GM03348 (cell line): ENCODE measurements at places on chromosomes 16 and 17.
A peak's percentile ranks its signal among the peaks of the same experiment; 100 is the strongest.

DNA sequence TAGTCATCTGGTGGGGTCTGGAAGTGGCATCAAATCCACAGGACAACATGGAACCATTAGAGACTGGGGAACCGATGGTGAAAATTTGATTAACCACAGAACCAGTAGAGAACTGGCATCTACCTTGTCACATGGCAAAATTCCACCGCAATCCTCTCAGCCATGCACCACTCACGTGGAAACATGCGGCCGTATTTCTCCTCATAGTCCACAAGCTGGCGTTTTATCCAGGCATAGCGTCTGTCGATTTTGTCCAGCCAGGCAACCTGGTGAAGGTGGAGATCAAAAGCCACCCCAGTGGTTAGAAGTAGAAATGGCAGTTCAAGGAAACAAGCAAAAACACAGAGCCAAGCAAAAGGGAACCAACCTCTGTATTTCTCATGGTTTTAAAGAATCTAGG, 87.6 kb downstream of the VPS53 start:
- DNase-seq, result no peak

DNA sequence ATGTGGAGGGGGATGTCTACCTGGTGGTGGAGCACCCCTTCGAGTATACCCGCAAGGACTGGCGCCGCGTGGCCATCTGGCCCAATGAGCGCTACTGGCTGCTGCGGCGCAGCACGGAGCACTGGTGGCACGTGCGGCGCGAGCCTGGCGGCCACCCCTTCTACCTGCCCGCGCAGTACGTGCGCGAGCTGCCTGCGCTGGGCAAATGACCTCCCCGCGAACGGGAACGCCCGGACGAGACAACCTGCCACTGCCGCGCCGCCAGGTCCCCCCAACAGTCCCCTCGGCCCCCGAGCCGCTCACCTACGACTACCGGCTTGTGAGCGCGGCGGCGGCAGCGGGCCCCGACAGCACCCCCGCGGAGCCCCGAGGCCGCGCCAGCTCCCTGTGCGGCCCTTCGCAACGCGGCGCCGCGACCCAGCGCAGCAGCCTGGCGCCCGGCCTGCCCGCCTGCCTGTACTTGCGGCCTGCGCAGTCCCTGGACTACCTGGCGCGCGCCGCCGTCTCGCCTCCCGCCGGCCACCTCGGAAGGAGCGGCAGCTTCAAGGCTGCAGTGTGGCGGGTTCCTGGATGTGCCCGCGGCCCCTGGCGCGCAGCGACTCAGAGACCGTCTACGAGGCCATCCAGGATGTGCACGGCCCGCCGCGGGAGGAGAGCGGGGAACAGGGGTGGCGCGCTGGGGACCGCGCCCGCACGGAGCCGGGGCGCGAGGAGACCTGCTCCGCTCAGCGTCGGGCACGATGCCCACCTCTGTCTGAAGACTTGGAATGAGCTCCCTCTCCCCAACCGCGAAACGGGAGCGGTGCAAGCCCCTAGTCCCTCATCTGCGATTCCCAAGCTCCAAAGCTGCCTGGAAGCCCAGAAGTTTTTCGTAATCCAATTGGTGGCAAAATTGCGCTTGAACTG, 48.7 kb upstream of the AMZ2 start:
- DNase-seq, result no peak

DNA sequence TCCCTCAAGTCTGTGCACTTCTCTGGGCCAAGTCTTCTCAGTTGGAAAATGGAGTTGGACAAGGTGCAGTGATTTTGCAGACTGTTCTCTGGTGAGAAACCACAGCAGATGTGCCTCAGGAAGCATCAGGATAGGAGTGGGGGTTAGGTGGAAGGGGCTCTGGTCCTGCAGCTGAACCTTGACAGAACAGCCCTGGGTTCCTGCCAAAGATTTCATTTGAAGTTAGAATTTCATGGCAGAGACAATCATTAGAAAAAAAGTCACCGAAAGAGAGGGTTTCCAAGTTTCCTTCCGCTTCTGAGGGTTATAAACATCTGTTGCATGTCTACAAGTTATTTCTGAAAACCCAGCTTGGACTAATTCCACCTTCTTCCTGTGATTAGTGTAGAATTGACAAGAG, 80.4 kb upstream of the IRX3 start:
- no peak for DNase-seq

GRCh38 chr17:80694992-80695912, 150.6 kb downstream of the RPTOR start:
- no peak for DNase-seq

DNA sequence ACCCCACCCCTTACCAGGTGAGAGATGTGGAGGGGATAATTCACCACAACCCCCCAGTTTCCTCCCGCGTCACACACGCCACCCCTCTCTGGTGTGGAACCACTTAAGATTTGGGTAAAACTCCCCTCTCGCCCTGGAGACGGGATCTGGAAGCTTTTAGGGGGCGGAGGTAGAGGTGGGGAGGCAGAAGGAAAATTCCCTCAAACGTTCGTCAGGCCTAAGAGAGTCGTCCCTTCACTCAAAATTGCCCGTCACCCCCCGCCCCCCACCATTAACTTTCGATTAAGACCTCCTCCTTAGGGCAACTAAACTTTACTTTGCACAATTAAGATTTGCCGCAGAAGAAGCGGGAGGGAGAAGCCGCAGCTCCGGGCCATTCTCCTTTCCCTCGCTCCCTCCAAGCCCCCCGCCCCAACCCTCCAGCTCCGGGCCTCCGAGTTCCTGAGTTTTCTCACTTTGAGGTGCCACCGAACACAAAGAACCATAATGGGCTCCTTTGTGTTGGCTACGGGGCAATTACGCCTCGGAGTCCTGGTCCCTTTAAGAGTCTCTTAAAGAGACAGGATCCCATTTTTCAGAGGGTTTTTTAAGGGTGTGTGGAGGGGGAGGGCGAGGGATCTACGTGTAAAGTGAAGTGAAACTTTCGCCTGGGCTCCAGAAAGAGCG, 985 bp upstream of the FZD2 start:
- DNase-seq, result peak; percentile 71

DNA sequence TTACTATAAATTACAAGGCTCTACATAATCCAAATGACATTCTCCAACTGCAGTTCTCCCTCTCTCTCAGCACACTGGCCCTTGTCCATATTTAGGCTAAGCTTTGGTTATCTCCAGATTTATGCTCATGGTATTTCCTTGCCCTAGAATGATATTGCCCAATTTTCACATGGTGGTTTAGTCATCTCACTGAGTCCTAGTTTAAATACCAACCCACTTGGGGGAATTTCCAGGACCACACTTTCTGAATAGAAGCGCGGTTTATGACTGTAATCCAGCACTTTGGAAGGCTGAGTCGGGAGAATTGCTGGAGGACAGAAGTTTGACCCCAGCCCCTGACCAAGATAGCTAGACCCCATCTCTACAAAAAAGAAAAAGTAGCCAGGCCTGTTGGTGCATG, 280.1 kb upstream of the MON1B start:
- no peak for DNase-seq

DNA sequence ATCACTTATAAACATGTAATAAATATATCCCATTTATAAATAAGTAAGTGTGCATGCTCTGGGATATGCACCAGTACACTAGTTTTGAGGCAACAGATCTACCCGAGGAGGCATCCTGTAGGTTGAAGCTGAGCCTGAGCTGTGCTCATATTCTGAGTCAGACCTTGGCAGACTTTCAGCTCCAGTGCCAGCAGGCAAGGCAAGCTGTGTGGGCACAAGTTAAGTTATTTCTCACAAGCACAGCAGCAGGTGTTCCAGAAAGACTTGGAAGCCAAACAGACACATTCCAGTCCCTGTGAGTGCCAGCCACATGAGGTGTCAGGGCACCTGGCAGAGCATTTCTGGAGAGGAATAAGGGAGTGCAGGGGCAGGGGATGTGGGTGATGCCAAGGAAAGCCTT, 1.3 kb upstream of the CLEC19A start:
- no peak for DNase-seq

GRCh38 chr17:14513835-14514234, 213.0 kb downstream of the HS3ST3B1 start:
- no peak for DNase-seq

- no peak for DNase-seq
Measured at GRCh38 chr17:36827081-36827480, 110.2 kb upstream of the LHX1 start.

DNA sequence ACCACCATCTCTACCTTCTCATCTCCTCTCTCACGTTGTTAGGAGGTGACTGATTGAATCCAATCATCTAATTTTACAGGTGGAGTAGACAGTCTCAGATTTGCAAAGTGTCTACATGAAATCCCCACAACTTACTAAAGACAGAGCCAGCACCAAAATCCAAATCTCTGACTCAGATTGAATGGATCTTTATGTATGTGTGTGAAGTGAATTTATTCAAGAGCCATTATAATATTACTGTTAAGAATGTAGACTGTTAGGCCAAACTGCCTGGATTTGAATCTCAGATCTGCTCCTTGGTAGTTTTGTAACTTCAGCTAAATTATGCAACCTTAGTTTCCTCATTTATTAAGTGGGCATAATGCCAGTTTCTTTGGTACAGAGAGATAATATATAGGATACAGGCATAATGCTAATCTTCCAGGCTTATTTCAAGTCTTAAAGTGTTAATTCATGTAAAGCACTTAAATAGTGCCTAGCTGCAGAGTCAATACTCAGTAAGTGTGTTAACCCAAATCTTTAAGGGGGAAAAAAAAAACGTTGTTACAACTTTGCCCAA, 12.7 kb downstream of the CNEP1R1 start:
- DNase-seq, result no peak

DNA sequence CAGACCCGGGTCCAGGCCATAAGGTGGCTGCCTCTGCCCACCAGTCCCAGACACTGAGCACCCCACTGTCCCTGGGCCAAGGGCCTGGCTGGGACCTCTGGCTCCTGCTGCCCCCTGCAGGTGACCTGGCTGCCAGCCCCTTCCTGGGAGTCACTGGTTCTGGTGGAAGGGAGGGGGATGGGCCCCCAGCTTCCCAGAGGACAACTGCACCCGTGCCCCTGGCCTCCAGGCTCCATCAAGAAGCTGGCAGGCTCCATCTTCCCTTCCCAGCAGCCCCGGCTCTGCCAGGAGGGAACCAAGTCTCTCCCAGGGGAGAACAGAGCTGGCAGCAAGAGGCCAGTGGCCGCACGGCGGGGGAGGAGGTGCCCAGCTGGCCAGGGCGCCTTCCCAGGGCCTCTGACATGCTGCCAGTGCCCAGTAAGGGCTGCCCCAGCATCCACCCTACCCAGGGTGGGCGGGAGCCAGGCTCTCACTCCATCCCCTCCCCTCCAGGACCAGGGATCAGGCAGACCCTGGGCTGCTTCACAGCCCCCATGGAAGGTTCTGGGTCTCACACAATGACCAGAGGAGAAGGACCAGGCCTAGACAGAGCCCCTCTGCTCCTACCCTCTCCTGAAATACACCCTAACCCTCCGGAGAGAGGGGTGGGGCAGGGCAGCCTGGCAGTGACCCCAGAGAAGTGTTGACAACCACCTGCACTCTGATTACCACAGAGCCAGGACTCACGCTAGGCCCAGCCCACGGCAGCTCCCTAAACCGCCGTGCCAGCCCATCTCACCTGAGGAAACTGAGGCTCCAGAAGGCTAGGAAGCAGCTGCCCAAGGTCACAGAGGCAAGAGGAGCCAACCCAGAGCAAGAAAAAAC, 3.6 kb downstream of the CLUH start:
- DNase-seq, result peak; percentile 56

GRCh38 chr17:74780443-74781238, 4.5 kb upstream of the NAT9 start:
- DNase-seq, result no peak

DNA sequence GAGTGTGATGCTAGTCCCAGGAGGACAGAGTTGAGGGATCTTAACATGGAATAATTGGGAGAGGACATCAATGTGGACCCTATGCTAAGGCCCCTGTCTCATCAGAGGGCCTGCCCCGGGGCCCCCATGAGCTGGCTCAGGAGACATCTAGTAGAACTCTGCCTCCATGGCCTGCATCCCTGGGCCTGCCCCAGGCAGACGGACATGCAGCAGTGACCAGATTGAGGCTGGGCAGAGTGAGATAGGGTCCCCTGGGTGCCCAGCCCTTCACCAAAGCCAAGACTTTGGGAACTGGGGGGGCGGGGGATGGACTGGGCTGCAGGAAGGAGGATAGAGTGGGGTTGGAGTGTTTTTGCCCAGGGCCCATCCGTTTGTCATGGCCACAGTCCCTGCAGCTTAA, 115.2 kb downstream of the CCDC182 start:
- no peak for DNase-seq

GRCh38 chr16:30085247-30085646, 6.5 kb downstream of the TBX6 start:
- no peak for DNase-seq
